GM03348 (cell line): ENCODE measurements at places on chromosomes 5 and 9.
A peak's percentile ranks its signal among the peaks of the same experiment; 100 is the strongest.

DNA sequence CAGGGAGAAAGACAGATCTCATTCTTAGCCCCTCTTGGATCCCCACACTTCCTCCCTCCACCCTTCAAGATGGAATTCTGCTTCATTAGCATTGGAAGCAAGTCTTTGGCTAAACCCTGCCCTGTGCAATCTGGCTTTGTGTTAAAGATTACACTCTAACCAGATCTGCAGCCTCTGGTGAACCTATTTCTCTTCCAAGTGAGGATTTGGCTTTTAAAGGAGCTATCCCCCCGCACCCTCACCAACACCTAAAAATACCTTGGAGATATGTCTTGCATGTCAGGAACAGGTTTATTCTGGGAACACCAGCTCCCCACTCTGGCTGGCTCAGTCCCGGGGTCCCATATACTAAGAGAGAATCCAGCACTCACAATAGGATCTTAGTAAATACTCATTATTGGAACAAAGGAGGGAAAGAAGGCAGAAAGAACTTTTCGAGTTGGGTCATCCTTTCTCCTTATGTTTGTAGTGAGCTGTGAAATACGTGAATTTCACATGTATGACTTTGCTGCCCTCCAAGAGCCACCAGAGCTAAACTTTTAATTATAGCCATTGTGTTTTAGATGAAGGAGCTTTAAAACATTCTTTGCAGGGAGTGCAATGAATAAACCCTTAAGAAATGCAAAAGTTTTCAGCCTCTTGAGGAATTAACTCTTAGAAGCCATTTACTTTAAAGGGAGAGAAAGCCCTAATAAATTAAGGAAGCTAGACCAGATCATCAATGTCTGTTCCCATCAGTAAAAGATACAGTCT lies 53.7 kb upstream of the HRH2 start:
- DNase-seq, result no peak

DNA sequence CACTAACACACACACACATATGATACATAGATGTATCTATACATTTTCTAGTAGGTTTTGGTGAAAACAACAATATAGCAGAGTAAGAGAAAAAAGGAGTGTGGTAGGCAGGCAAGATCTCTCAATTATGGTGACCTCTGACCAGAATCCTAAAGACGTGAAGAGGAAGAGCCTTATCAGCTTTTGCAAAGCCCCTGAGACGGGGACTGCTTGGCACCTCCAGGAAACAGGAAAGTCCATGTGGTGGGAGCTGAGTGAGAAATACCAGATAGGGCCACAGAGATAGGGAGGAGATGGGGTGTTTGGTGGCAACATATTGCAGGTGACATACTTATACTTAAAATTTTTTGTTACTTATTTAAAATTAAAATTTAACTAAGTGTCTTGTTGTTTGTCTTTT lies 39.9 kb upstream of the CTXN3 start:
- DNase-seq, result no peak

GRCh38 chr9:98312365-98312764 lies 56.9 kb upstream of the TBC1D2 start:
- DNase-seq, result no peak

DNA sequence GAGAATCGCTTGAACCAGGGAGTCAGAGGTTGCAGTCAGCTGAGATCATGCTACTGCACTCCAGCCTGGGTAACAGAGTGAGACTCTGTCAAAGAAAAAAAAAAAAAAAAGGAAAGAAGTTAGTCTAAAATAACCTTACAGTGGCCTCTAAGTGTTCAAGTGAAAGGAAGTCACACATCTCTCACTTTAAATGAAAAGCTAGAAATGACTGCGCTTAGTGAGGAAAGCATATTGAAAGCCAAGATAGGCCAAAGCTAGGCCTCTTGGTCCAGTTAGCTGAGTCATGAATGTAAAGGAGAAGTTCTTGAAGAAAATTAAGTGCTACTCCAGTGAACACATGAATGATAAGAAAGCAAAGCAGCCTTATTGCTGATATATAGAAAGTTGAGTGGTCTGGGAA lies 38.1 kb downstream of the ITGA1 start:
- DNase-seq, result no peak

DNA sequence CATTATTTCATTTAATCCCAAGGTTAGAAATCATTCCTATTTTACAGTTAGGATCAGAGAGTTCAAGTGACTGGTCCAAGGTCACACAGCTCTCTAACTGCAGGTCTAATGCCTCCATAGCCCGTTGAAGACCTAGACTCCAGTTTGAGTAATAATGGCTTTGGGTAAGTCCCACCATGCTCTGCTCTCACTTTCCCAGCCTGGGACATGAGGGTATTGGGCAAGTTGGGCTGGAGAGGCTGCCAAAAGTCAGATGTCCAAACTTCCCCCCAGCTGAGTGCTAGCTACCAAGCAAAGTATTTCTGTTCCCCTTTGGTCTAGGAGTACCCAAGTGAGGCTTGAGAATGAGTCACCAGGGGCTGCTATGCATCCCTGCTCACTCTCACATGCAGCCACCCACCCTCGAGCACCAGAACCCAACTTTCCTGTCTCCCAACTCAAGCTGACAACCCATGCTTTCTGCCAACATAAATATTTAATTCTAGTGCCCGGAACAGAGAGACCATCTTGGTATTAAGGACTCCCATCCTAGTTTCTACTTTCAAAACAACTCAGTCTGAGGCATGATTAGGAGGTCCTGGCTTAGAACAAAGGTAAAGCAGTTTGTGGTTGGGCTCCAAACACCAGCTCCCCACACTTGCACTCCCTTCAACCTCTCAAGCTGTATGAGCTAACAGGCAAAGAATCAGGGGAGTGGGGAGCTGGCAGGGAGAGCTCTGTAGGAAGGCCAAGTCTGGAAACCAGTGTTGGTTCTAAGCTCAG lies 236.5 kb upstream of the TRIM32 start:
- DNase-seq, result peak; percentile 20
